ENCODE measurements at places on chromosomes 6 and 20.

DNA sequence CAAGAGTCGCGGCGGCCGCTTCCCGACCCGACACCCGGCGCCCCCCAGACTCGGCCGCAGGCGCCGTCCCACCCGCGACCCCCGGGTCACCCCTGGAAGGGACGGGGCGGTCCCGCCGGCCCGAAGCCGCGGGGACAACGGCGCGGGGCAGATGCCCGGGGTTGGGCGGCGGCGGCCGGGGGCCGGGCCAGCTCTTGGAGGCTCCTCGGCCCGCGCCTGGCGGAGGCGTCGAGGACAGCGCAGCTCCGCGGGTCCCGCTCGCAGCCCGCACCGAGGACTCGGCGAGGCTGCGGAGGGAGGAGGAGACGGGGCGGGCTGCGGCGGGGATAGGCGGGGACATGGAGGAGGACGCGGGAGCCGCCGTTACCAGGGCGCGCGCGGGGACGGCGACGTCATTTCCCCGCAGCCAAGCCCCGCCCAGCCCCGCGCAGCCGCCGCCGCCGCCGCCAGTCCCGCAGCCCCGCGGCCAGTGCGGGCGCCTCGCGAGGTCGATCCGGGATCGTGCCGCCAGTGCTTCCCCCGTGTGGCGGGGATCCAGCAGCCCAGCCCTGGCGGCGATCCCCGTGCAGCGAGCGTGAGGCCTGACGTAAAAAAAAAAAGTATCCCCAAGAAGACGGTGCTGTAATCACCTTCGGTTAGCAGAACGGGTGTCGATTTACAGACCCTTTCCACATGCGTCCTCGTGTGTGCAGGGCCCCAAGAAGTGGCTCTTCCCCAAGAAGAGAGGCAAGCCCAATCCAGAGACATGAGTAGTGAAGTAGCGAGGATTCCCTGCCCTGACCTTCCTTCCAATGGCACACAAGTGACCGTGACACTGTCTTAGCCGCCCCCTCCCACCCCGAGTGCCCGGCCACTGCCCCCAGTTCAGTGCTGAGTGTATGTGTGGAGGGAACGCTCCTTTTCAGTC, at the start of gene FAM184A:
FAM184A (minus strand) TSS at position 289 of the 907 bp plus-strand sequence. CDS start 365 bp downstream, outside the sequence.
- DNase-seq = no peak

DNA sequence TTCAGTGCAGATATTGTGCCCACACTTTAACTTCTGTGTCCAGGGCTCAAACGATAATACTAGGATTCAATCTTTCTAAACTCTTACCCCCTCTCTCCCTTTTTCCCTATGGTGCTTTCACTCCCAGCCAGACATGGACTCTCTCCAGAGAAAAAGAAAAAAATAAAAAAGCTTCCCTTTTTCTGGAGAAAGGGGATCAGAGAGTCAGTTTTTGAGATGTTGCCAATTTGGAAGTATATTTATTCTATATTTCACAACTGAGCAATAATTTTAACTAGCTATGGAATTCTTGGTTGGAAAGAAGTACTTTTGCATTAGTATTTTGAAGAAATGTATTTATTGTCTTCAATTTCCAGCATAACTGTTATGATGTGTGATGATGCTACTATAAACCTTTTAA, 72.2 kb upstream of the ZFP64 start:
- DNase-seq = no peak

GRCh38 chr6:80550748-80551147, 444.3 kb downstream of the BCKDHB start:
- no peak for DNase-seq

DNA sequence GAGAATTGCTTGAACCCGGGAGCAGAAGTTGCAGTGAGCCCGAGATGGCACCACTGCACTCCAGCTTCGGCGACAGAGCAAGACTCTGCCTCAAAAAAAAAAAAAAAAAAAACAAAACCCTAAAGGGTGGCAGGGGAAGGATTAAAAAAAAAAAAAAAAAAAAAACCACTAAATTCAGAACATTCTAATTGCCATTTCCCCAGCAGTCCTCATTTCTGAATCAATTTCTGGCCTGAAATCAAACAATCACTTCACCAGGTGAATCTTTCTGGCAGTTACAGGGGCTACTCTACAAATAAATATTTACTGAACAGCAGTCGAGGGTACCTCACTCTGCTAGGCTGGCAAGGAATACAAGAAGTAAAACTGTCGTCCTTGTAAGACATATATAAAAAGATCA, 1.2 kb downstream of the UQCC1 start:
- DNase-seq = no peak

DNA sequence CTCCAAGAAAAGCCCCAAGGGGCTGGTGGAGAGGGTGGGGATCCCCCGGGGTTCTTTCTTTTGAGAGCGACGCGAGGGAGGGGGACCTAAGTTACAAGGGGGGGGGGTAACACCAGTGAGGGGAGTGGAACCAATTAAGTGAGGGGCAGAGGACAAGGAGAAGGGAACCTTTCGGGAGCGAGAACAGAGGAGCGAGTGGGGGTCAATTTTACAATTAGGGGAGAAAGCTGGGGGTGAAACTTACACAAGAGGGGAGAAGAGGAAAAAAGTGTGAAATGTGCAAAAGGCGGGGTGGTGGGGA, 548 bp downstream of the SALL4 start:
- DNase-seq = no peak

DNA sequence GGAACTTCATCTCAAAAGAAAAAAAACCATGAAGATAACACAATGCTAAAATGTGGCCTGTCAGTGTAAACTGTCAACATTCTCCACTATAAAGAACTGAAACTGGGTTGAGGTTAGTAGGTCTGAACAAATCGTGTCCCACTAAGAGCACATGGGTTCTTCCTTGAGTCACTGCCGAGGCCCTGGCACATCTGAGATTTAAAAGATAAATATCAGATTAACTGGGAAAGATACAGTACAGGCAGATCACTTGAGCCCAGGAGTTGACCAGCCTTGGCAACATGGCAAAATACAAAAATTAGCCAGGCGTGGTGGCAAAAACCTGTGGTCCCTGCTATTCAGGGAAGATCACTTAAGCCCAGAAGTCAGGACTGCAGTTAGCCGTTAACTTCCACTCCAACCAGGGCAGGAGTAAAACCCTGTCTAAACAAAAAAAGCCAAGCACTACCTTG, 5.6 kb downstream of the EEF1A1 start:
- no peak for DNase-seq

DNA sequence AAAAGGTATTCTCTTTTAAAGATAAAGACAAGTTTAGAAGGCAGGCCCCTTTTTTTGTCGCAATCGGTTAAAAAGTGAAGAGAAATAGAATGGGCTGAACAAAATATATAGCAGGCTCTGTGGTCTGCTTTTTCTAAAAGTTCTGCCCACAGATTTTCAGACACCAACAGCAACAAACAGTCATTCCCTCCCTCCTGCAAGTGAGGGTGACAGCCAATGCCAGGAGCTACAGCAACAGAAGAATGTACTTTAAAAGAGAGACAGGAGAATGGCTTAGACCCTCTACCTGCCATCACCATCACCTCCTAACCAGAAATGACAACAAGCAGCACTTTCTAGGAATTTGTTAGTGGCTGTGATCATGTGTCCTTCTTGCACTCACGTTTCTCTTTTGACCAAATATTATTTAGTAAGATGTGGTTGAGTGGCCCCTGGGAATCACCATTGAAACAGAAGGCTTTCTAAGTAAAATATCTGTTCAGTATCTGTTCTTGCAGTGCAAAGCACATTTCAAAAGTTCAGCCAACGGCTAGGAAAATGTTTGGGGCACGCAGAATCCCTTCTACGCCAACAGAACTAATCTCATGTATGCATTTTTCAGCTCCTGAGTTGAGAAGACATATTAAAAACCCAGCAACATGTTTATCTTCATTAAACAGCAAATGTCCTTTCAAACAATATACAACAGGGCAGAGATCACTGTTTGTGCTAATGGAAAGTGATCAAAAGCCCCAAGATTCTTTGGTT, 248.5 kb downstream of the ATXN1 start:
- DNase-seq = no peak

GRCh38 chr20:52972190-52972937, at the start of gene TSHZ2:
Gene TSHZ2, plus strand, starts transcription at chr20:52972358. Its CDS starts 936 bp downstream, at chr20:52973294.
- no peak for DNase-seq

DNA sequence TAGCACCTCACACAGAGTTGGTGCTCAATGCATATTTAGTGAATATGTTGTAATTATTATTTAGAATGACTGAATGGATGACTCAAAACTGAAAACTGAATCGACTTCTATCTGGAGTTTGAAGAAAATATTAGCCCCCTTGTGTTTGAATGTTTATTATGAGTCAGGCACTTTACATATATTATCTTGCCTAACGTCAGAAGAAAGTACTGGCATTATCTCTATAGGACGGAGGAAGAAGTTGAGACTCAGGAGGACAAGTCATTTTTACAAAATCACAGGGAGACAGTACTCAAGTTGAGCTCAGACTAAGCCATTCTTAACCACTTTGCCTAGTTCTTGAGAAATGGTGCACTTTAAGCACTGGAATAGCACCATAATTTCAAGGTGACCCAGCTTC, 684.0 kb downstream of the UTRN start:
- no peak for DNase-seq

- no peak for DNase-seq
Measured at GRCh38 chr20:19027971-19028370, 184.5 kb upstream of the SLC24A3 start.

GRCh38 chr6:51569594-51569993, 517.8 kb downstream of the PKHD1 start:
- DNase-seq = no peak

GRCh38 chr20:62561182-62561581, 81.1 kb upstream of the SLCO4A1 start:
- DNase-seq = no peak

- no peak for DNase-seq
Measured at GRCh38 chr20:20095114-20095872, 43.0 kb downstream of the CFAP61 start.
